DMS79 treated with DMSO at 0.1 percent for 48 hours (cell line): ENCODE measurements at places on chromosomes 2 and 18.

DNA sequence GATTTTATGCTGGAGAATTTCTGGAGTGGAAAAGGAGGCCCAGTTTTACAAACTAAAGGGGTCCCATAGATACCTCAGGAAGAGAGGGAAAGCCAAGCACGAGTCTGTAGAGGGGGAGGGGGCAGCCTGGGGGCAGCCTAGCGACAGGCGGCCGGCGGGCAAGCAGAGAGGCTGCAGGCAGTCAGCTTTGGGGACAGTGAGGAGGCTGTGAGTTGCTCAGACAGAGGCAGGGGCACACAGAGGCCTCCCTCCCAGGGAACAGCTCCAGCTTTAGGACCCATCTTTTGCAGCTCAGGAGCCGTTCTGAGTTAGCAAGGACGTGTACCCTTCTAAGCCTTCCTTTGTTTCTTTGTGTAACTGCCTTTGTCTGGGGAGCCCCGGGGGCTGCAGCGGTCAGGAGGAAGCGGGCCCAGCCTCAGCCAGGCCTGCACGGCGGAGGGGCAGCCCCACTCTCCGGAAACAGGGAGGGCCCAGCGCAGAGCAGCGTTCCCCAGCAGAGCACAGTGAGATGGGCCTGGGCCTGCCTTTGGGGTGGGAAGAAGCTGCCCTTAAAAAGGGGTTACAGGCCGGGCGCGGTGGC is 41.1 kb upstream of the RALBP1 start:
- DNase-seq = no peak

GRCh38 chr2:209579230-209579749 is 155.4 kb downstream of the MAP2 start:
- peak; percentile 89 for DNase-seq

DNA sequence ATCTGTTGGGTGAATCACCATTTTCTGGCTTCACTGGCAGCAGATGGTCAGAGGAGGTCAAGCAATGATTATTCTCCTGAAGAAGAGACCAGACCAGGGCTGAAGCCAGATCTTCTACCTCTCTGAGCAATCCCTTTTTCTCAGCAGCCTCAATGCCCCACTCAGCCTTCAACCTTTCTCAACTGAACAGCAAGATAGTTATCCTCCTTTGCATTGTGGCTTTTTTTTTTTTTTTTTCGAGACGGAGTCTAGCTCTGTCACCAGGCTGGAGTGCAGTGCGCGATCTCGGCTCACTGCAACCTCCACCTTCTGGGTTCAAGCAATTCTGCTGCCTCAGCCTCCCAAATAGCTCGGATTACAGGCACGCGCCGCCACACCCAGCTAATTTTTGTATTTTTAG is 50.5 kb downstream of the ZFP36L2 start:
- no peak for DNase-seq

GRCh38 chr18:49757513-49758262 is 55.6 kb downstream of the ACAA2 start:
- DNase-seq = no peak

DNA sequence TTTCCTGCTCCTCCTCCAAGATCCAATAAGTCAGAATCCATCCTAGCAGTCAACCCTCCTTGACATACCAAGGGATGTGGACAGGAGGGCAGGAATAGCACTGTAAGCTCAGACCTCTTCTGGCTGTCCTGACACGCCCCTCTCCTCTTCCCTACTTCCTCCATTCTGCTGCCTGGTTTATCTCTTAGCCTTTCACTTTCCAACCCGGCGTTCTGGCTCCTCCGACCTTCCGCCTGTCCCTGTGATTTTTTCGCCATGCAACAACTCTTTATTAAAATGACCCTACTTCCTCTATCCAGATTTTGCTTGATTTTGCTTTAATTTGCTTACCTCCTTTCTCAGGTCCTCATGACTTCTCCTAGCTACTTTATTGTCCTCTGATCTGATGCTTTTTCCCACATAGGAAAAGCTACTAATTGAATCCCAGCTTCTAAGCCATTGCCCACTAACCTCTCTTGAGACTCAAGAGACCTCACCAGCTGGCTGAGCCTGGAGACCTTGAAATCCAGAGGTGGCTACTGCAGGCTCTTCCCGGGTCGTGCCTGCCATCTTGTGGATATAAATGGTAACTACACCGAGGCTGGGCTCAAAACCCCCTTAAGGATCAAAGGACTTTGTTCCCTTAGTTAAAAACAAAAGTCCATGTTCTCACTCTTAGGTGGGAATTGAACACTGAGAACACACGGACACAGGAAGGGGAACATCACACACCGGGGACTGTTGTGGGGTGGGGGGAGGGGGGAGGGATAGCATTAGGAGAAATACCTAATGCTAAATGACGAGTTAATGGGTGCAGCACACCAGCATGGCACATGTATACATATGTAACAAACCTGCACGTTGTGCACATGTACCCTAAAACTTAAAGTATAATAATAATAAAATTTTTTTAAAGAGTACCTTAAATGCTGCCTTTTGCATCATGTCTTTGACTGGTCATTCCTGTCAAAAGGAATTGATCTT is 139.4 kb downstream of the AKAIN1 start:
- DNase-seq = peak; percentile 79
